ENCODE measurements at places on chromosomes 7 and 10.

GRCh38 chr7:33642312-33642711 is 263.0 kb upstream of the BMPER start:
- DNase-seq = no peak

DNA sequence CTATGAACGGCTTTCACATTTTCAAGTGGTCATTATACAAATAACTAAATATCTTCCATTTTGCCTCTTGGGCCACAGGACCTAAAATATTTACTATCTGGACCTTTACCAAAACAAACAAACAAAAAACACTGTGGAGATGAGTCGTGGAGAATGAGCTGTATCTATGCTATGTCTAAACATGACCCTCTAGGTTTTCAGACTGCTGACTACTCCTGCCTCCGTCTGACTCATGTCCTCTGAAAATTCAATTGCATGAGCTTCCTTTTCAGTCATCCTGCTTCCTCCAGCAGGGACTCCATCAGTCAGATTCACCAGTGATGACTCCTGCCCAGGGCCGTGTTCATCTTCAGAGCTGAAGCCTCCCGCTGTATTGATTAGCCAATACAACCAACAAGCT is 96.8 kb downstream of the COL28A1 start:
- DNase-seq = no peak

DNA sequence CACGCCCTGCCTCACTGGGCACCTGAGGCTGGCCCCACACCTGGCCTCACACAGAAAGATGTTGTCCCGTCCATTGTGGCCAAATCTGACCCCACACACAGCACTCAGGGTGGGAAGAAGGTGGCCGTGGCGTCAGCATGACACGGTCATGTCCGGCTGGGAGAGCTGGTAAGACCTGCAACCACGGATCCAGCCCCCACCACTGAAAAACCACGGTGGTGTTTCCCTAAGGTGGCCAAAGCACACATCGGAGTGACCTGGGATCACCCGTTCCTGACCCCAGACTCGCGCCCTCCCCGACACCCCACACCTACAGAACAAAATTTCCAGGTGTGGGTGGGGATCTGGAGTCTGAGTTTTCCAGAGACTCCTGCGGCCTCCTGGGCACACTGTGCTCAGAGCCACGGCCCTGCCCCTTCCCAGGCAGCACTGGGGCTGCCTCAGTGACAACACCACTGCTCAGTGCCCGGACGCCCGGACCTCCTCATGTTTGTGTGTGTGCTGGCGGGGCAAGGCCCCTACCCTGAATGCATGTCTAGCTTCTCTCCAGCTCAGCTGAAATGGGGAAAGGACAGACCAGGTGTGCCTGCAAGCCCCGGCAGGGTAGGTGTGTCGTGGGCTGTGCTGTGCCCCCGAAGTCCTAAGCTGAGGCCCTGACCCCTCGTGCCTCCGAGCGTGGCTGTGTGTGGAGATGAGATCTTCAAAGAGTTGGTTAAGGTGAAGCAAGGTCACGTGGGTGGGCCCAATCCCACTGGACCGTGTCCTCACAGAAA is 36.1 kb downstream of the STK32C start:
- no peak for DNase-seq

GRCh38 chr7:157464111-157464970 is 127.5 kb downstream of the DNAJB6 start:
- no peak for DNase-seq

GRCh38 chr7:41568135-41568534 is 134.8 kb downstream of the INHBA start:
- DNase-seq = no peak

DNA sequence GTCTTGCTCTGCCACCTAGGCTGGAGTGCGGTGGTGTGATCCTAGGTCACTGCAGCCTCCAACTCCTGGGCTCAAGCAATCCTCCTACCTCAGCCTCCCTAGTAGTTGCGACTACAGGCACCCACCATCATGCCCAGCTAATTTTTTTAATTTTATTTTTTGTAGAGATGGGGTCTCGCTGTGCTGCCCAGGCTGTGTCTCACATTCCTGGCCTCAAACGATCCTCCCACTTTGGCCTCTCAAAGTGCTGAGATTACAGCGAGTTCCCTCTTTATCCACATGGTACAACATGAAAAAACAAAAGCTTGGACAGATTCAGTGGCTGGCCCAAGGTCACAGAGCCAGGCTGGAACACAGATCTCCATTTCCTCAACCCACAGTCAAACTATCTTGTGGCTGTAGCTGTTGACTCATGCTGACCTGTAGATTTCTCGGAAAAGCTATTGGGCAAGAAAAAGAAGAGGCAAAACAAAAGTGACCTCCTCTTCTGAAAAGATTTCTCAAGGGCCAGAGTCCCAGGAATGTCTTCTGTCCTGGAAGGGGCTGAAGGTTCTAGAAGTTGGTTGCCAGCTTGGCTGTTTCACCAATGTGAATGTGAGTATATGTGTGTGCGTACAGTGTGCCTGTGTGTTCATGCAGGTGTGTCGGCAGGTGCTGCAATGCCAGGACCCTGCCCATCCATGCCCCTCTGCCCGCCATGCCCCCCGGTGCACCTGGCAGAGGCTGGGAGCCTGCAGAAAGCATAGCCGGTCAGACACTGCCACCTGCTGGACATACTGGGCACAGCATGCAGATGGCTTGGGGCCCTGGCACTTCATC is 28.4 kb downstream of the TMEM130 start:
- DNase-seq = peak; percentile 70

- no peak for DNase-seq
Measured at GRCh38 chr10:43264344-43264964, 2.4 kb downstream of the RASGEF1A start.

- no peak for DNase-seq
Measured at GRCh38 chr10:22713853-22714478, 412 bp downstream of the PIP4K2A start.

DNA sequence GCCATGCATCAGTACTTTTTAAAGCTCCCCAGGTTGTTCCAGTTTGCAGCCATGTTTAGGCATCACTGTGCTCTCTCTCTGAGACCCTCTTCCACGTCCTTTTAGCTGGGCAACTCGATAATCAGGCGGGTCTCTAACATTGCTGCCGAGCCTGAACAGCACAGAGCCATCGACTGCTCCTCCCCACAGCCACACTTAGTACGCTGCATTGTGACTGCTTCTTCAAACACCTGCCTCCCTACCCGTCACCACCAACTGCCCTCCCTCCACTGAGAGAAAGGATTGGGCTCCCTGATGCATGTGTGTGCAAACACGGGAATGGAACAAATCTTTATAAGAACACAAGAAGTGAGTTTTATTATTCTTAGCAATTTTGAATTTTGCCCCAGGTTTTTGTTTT is 11.4 kb upstream of the TACR2 start:
- no peak for DNase-seq

GRCh38 chr7:3960050-3960763 is 659.2 kb downstream of the SDK1 start:
- DNase-seq = no peak

- no peak for DNase-seq
Measured at GRCh38 chr7:142806022-142806356, 35.2 kb downstream of the PRSS2 start.

- DNase-seq = no peak
Measured at GRCh38 chr7:71133856-71134255, 1.9 kb downstream of the GALNT17 start.

DNA sequence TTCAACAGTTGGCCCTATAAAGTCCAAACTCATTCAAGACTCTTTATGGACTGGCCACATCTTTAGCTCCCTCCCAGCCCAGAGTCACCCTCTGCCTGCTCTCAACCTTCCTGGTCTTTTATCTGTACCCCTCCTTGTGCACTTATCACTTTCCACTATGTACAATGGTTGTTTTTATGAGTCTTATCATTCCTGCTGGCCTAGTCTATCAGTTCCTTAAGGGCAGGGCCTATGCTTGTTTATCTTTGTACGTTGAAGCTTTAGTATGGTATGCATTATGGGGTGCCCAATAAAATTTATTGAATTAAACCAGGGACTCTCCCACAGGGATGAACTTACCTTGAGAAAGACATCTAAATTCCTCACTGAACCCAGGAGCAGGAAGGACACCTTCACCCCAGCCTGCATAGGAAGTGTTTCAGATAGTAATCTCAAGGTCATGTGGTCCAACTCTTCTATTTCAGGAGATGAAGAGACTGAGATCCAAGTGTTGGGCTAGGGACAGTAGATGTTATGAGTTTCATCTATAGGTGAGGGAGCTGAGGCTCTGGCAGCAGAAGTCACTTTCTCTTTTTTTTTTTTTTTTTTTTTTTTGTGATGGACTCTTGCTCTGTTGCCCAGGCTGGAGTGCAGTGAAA is 13.3 kb upstream of the PDCD4 start:
- DNase-seq = no peak

GRCh38 chr7:13800694-13801448 is 188.6 kb downstream of the ETV1 start:
- DNase-seq = no peak

GRCh38 chr10:80066809-80067208 is 11.7 kb upstream of the TMEM254 start:
- no peak for DNase-seq

DNA sequence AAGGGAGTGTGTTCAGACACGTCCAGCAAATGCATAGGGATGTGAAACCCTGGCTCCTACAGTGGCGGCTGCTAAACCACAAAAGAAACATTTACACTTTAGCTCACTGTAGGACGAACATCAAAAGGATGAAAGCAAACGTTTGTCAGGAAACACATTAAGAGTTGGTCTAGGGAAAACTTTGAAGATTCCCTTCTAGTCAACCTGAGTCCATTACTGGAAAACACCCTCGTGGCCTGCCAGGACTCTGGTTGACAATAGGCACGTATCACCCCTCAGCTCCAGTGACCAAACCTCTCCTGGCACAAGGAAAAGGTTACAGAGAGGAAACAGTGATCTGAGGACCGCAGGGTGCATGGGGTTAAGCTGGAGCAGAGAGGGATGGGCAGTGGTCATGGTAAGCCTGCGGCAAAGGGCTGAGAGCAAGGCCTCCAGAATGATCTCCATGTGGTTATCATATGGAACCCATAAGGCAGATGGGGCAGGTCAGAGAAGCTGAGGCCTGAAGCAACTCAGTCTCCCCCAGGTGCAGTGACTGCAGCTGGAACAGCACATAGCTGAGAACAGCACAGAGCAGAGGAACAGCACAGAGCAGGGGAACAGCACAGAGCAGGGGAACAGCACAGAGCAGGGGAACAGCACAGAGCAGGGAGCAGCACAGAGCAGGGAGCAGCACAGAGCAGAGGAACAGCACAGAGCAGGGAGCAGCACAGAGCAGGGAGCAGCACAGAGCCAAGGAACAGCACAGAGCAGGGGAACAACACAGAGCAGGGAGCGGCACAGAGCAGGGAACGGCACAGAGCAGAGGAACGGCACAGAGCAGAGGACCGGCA is 49.9 kb downstream of the CHST15 start:
- no peak for DNase-seq

GRCh38 chr7:77443042-77443441 is 26.9 kb upstream of the GSAP start:
- DNase-seq = no peak

DNA sequence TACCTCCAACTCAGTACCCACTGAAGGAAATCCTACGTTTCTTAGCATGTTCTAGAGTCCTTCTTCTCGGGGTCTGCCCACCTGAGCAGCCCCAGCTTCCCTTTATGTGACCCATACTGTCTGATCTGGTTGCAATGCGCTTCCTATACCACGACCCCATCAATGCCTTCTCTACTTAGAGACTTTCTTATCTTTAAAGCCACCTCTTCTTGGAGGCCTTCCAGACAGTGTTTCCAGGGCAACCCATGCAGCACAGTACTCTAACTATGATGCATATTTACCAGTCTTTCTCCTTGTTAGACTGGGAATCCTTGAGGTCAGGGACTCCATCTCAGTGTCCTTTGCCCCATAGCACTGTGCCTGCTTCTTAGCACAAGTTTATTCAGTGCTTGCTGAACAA is 54.5 kb upstream of the SLF2 start:
- DNase-seq = no peak

DNA sequence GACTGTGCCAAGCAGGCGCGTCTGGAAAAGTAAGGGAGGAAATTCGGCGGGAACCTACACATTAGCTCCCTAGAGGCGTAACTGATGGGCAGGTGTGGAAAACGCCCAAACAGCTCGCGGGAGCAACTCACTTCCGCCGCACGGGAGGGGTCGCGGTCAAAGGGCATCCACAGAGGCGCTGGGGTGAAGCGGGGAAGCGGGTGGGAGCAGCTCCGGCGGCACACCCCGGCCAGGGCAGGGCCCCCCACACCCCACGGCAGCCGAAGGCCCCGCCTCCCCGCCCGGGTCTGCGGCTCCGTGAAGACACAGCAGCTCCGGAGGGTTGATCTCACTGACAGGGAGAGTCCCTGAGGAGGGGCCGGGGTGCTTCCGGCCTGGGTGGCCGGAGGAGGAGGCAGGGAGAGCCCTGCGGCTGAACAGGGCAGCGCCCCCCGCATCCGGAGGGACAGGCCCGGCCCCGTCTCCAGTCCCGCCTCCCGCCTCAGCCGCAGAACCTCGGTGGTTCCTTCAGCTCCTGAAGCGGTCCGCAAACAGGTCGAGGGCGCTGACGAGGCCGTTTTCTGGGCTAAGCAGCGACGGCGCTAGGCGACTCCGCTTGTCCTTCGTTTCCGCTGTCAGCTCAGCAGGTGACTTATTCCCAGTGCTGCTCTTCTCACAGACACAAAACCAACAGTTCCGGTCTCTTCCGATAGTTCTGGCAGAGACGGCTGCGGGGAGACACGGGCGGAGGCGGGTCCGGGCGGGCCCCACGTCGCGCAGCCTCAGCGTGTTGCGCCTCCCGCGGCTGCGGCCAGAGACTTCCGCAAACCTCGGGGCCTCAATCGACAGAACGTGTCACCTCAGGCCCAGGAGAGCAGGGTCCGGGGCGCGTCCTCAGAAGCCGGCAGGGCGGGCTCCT is 276.1 kb downstream of the DNAJB6 start:
- peak; percentile 36 for DNase-seq

DNA sequence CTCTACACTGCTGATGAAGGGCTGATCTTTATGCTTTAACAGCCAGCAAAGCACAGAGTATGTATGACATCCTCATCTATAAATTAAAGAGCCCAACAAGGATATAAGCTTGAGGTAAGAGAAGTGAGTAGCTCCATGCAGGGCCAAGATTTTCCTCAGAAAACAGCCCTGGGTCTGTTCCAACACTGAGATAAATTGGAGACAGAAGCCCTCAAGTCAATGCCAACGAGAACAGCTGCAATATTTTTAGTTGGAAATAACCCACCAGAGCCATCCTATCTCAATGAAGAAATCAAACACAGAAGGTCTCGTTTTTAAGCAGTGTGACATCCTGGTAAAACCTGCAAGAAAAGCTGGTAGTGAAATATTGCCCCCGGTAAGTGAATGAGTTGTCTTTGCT is 297.0 kb upstream of the AUTS2 start:
- DNase-seq = no peak

GRCh38 chr10:48501787-48502771 is 102.8 kb downstream of the ARHGAP22 start:
- no peak for DNase-seq

DNA sequence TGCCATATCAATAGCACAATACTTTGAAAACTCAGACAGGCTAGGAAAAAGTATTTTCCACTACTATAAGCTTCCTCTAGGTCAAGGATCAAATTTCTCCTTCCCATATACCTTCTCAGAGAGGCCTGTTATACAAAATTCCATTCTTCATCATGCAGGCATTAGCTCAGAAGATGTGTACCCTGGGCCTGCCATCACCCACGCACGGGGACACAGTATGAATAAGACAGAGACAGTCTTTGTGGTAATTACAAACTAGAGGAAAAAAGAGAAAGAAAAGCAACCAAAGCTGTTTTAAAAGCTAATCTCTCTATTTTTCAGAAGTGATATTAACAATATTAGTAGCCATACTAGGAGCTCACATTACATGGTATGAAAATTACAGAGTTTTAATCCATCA is 236.8 kb upstream of the AOAH start:
- peak; percentile 37 for DNase-seq

Measured in stimulated activated CD4-positive, alpha-beta T cell treated with anti-CD3 and anti-CD28 coated beads, Interleukin-4, amount 100 ng/mL, for 48 hours (primary cell).